Activated gamma-delta T cell (primary cell): ENCODE measurements at places on chromosomes 3 and 15.

DNA sequence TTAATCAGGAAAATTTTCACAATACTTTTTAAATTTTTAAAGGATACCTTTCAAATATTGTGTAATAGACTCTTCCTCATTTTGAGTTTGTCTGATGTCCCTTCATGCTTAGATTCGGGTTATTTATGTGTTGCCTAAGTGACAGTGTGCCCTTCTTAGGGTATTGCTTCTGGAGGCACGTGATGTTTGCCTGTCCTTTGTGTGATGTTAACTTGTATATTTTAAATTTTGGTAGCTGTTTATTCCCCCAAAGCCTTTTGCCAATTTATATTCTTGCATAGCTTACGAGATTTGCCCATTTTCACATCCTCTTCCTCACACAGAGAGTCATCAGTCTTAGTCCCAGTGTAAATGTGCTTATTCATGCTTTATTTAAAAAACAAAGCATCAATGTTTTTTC, 433.1 kb downstream of the EPHB1 start:
- no peak for DNase-seq

DNA sequence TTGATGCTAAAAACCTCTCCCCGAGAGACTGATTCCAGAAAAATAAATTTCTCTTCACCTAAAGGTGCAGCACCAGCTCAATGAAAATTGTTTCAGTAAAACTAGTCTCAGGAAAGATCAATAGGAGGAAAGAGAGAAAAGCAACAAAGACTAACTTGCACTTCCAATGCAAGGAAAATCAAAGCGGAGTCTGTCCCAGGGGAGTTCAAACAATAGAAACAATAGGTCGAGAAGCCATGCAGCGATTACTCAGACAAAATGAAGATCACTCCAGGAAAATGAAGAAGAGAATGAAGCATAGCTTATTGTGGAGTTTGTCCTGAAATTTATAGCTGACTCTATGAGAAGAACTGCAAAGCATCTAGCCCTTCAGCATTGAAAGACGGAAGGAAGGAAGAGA, 105.1 kb upstream of the FRMD4B start:
- no peak for DNase-seq

DNA sequence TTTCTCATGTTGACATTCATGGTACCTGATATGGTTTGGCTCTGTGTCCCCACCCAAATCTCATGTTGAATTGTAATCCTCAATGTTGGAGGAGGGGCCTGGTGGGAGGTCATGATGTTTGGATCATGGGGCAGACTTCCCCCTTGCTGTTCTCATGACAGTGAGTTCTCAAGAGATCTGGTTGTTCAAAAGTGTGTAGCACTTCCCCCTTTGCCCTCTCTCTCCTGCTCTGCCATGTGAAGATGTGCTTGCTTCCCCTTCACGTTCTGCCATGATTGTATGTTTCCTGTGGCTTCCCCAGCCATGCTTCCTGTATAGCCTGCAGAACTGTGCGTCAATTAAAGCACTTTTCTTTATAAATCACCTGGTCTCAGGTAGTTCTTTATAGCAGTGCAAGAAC, 3.3 kb upstream of the UBL7 start:
- DNase-seq = no peak

DNA sequence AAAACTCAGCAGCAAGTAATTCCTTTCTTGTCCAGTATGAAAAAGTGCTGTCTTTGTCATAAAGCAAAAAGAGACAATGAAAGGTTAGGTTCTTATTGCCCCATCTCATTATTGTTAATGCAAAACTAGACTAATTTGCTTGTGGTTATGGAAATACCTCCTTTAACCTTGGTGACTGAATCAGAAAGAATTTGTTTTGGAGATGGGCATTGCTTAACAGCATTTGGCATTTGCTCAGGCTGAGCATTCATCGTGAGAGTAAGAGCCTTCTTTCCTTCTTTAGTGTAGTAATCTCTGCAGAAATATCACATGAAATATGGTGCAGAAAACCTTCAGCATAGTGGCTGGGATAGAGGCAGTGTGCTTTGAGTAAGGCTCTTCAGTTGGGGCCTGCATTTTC, 103.1 kb downstream of the CNTN6 start:
- no peak for DNase-seq

DNA sequence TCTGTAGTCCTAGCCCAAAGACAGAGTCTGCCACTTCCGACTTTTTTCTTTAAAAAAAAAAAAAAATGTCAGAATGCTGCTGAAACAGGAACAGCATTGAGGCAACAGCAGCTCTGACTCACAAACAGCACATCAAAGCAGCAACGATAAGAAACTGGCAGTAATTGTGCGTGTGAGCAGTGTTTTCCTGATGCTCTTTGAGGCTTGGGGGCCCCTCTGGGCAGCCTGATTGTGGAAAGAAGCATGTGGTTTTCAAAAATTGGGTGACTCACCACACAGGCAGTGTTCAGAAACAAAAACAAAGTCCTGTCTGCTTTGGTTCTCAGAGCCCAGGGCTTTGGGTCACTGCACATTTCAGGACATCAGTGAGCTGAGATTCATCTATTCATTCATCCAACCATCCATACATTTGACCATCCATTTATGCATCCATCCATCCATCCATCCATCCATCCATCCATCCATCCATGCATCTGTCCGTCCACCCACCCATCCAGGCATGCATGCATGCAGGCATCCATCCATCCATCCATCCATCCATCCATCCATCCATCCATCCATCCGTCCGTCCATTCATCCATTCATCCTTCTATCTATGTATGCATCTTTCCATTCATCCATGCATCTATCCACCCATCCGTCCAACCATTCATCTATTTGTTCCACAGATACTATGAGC, 308.4 kb downstream of the RPLP1 start:
- DNase-seq = no peak

DNA sequence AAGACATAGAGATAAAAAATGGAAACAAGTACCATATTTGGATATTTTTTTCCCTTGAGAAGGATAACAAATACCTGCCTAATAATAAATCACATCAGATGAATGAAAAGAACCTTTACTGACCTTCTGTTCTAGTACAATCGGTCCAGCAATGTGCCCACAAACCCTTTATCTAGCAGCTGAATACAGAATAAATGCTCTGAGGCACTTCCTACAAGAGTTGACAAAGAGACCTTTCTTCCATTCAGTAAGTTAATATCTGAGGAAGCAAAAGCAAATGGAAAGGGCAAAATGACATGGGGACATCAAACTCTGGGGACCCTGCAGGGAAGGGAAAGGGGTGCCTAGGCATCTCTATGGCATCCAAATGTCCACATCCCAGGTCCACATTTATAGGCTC, 115.8 kb downstream of the NEK10 start:
- no peak for DNase-seq

- no peak for DNase-seq
These were observed 74.3 kb downstream of the MYO1E start for GRCh38 chr15:59298225-59298853.

DNA sequence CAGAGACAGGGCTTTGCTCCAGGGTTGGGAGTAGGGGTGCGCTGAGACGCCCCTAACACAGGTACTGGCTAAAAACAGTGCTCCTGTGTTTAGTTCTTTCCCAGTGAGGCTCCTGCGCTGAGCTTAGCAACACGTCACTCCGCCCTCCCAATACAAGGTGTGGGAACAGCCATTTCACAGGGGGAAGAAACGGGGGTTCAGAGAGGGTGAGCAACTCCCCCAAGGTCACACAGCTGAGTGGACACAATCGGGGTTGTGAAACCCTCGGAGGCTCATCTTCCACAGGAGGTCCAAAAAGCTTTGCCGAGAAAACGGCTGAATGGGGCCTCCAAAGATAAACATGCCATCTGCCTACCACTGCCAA, 628 bp downstream of the PRRT3 start:
- DNase-seq = no peak

- DNase-seq = no peak
These were observed 85.9 kb upstream of the ABHD2 start for GRCh38 chr15:89002281-89002761.

GRCh38 chr3:12695112-12695511, 31.2 kb upstream of the RAF1 start:
- no peak for DNase-seq

DNA sequence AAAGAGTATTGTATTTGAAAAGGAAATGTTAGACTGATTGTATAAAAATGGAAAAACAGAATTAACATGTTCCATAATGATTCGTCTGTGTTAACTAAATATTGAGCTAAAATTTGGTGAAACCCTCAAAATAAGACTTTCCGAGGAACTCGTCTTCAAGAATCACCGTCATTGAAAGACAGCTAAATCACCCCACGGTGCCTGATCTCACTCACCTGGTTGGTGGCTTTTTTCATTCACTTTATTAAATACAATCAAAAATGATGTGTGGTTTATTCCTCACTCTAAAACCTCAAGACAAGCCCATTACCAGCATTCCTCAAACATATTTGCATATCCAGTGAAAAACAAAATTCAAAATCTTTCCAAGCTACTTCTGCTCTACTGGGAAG, 153.9 kb downstream of the FOXP1 start:
- no peak for DNase-seq

DNA sequence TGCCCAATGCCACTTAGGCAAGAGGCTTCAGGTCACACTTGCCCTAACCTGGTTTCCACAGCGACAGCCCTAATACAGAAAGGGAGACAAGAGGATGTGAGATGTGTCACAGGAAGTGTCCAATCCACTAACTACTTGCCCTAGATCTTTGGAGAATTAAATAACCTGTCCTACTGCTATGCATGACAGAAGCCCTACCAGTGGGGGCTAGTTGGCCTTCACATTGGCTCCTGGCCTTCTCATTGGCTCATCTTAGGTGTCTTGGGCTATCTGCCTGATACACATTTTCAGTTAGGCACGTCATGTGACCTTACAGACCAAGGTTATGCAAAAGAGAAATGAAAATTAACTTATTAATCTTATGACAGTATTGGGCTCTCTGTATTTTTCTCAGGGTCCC, 449.9 kb downstream of the FHIT start:
- DNase-seq = no peak

DNA sequence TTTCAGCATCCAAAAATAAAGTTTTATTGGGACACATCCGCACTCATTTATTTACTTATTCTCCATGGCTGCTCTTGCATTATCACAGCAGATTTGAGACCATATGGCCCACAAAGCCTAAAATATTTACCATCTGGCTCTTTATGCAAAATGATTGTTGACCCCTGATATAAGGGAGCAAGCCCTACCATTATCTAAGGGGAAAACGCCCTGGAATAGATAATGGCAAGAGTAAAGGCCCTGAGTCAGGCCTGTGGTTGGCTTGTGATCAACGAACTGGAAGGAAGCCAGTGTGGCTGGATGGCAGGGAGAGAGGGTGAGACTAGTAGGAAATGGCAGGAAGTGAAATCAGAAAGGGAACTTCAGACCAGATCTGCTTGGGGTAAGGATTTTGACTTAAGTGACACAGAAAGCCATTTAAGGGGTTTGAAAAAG, 24.6 kb upstream of the DMXL2 start:
- no peak for DNase-seq

GRCh38 chr3:110243081-110243480, 828.5 kb upstream of the NECTIN3 start:
- DNase-seq = no peak

DNA sequence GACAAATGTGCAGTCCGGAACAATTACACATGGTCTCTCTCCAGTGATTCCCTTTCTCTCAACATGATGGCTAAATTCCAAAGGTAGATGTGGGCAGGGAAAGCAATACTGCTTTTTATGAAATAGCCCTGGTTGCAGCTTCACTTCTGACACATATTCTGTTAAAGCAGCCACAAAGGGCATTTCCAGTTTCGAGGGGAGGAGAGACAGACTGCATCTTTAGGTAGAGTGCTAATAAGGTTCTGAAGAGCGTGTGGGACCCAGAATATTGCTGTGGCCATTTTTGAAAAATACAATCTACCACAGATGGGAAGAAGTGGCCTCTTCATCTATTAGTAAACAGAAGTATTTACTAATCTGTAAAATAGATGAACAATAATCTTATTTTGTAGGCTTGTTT, 139.3 kb upstream of the PEX5L start:
- DNase-seq = no peak

GRCh38 chr15:37586011-37586583, 348.3 kb upstream of the TMCO5A start:
- no peak for DNase-seq

- DNase-seq = no peak
These were observed 188.5 kb upstream of the TLE3 start for GRCh38 chr15:70286113-70286806.

DNA sequence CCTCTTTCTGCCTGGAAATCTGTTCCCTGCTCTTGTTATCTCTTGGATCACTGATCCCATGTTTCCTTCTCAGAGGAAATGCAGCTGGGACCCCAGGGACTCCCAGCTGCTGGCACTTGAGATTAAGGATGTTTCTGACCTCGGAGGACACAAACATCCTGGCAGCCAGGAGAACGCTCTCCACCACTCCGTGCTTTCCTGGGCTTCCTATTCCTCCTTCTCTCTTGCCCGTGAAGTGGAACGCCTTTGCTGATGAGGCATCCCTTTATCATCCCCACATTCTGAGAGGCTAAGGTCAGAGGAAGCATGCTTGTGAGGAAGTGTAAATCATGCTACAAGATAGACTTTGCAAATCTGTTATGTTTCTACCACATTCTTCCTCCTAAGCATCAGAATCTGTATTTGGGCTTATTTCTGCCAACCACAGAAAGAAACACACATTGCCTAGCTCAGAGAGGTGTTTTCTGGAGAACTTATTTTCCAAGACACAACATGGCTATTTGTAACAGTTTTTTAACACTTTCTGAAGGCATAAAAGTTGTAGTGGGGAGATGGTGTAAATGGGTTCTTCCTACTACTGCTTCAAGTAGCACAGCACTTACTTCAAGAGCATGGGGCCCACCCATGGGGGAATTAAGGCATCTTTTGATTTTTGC, 25.6 kb upstream of the LDHAL6B start:
- no peak for DNase-seq

- no peak for DNase-seq
These were observed 51.4 kb downstream of the FAM43A start for GRCh38 chr3:194736896-194737600.

DNA sequence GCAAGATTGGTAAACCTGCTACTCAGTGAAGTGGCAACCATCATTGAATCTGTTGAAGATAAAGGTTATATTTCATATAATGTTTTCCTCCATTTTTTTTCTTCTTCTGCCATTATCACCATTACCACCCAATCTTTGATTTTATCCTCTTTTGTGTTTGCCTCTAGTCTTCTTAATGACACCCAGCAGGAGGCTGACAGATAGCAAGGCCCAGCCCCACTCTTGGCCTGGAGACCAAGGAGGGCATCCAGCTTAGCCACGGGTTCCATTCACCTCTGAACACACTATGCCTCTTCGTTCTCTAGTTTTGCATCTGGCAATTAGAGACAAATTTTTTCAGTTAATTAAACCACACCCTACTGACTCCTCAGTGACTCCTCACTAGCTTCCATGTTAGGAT, 129.7 kb downstream of the TPRG1 start:
- DNase-seq = no peak

- DNase-seq = no peak
These were observed 82.3 kb upstream of the NPHP3 start for GRCh38 chr3:132804498-132804897.

DNA sequence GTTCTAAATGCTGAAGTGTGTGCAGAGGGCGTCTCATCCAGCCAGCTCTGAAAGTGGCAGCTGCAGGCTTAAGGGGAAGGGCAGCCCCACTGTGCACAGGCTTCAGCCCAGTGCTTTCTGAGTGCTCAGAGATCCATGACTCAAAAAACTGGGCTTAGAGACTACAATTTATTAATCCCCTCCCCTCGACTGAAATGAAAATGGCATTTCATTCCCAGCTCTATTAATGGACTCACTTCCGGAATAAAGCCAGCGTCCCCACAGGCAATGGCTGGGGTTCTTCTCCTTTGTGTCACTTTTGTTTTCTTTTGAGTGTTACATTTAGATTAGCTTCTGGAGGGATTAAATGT, 55.5 kb upstream of the PLXNA1 start:
- DNase-seq = no peak
